Eye (tissue), 1 donor: ENCODE measurements at places on chromosomes 2 and 18.

GRCh38 chr2:20250436-20250835, 25.5 kb upstream of the SDC1 start:
- DNase-seq = no peak

GRCh38 chr2:222797261-222797660, 63.6 kb upstream of the ACSL3 start:
- no peak for DNase-seq

- DNase-seq = no peak
These were observed 183.1 kb downstream of the INO80D start for GRCh38 chr2:205902900-205903237.

- DNase-seq = no peak
These were observed 90.2 kb downstream of the EHD3 start for GRCh38 chr2:31324016-31324633.

DNA sequence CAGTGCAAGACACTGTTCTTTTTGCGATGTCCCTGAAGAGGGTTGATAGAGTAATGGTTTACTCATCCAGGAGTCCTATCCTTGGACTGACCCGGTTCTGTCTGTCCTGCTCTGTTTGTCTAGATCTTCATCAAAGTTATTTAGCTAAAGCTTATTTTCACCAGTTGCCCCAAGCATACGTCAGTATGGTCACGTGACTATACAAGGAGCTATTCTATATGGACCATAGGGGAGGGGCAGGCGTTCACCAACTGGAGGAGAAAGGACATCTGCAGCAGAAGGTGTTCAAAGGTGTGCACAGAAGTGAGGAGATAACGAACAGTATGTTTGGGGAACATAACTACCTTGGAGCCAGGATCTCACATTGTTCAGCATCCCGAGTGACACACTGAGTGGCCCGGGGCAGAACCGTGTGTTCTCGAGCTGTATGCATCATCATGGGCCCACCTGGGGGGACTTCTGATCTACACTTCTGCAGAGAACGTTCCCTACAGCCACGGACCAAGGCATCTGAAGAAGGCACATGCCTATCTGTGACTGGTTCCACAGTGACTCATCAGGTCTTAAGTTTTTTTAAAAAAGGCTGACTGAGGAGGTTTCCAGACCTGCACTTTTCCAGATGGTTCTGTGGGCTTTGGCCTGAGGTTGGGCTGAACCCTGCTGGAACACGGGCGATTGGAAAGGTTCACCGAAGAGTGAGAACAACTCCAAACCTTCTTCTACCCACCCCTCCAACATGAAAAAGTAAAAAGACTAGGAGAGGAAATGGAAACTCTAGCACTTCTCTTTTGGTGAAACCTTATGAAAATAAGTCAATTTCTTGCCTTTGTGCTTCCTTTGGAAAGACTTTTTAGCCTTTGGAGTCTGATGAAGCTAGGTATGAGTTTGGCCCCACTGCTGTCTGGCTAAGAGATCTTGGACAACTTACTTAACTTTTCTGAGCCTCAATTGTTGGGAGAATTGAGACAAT, 68.6 kb upstream of the YWHAQ start:
- DNase-seq = no peak

GRCh38 chr2:166750624-166751023, 137.7 kb upstream of the XIRP2 start:
- DNase-seq = no peak

- DNase-seq = no peak
These were observed 51.5 kb downstream of the PLEKHB2 start for GRCh38 chr2:131156452-131157149.

DNA sequence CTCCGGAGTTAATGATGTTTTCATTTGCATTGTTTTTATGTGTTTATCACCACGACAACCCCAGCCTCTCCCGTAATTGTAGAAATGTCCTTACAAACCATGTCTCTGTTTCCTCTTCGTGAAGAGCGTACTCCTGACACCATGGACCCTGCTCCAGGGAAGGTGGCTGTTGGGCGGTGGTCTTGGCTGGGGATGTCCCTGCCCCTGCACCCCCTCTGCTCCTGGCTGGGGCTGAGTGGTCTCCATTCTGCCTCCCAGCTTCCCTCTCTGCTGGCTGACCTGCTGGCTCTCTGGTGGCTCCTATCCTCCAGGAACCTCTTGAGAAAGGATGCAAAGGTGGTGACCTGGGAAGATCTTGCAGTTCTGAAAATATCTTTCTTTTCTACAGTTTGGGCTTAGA, 81.1 kb downstream of the ASB1 start:
- no peak for DNase-seq

GRCh38 chr2:8232871-8233270, 449.0 kb upstream of the ID2 start:
- DNase-seq = no peak

GRCh38 chr18:42412281-42412680, 457.2 kb downstream of the PIK3C3 start:
- DNase-seq = no peak

GRCh38 chr18:13131283-13131682, 87.3 kb upstream of the LDLRAD4 start:
- DNase-seq = no peak

GRCh38 chr2:175004980-175005732, at the start of gene CHN1:
CHN1 (minus strand) TSS chr2:175005381; CDS start chr2:175004912, 469 bp downstream.
- DNase-seq = peak; percentile 96

GRCh38 chr2:200619279-200619678, 33.5 kb downstream of the AOX1 start:
- no peak for DNase-seq

GRCh38 chr2:32714521-32714920, 86.7 kb downstream of the TTC27 start:
- DNase-seq = no peak

DNA sequence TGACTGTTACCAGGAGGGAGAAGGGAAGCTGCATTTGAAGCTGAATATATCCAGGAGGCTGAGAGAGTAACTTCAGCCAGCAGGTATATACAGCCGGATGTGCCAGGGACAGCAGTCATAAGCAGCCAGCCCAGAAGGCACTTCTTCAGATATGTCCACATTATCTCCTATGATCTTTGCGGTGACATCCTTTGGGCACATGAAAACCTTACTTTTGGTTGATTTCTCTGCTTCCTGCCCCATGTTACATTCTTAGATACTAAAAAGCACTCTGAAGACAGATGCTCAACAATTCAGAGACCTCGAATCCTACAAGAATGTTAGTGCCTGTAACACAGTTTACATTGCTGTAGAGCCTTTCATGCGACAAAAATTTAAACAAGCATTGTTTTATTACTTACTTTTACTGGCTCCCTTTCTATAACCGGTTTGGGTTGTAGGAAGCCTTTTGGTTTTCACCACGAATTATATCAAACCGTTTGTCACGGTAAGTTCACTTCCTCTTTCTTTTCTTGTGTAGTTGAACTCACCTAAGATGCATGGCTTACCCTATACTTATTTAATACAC, 50.3 kb upstream of the TLK1 start:
- no peak for DNase-seq

- no peak for DNase-seq
These were observed 590.6 kb upstream of the NETO1 start for GRCh38 chr18:73458186-73458964.

GRCh38 chr2:200081811-200082210, 126.4 kb downstream of the MAIP1 start:
- no peak for DNase-seq

DNA sequence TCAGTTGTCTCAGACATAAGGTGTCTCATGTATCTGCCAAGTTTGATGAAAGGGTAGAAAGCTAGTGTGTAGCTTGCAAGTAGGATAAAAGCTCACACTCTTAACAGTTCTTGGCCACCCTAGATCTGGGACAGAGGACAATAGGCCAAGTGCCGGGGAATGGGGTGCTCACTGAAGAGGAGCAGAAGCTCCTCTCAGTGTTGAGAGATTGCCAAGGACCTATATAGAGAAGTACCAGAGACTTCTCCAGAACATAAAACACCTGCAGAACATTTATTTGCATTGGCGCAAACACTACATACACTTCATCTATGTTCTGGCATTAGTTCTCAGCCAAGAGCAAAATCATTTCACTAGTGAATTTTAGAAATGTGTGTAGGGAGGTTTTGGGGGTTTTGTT, 2.9 kb upstream of the GTF3C3 start:
- no peak for DNase-seq

DNA sequence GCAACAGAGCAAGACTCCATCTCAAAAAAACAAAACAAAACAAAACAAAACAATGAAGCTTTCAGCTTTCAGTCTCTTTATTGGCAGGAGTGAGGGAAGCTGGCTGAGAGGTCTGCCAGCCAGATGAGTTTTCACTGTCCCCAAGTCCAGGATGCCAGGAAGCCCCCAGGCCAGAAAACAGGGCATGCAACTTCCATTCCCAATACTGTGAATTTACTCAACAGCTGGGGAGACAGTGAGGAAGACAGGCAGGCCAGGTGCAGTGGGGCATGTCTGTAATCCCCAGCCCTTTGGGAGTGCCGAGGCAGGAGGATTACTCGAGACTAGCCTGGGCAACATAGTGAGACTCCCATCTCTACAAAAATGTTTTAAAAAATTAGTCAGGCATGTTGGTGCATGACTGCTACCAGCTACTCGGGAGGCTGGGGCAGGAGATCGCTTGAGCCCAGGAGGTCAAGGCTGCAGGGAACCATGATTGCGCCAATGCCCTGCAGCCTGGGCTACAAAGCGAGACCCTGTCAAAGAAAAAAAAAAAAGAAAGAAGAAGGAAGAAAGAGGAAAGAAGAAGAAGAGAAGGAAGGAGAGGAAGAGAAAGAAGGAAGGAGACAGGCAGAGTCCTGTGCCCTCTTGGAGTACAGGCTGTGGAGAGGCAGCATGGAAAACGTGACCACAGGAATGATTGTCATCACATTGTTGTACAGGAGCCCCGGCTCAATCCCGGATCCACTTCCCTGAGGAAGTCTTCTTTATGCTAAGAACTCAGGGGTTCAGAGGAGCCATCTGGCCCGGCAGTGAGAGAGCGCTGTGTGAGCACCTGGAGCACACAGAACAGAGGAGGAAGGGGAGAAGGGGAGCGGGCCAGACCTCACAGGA, 29.2 kb upstream of the POMC start:
- DNase-seq = no peak

DNA sequence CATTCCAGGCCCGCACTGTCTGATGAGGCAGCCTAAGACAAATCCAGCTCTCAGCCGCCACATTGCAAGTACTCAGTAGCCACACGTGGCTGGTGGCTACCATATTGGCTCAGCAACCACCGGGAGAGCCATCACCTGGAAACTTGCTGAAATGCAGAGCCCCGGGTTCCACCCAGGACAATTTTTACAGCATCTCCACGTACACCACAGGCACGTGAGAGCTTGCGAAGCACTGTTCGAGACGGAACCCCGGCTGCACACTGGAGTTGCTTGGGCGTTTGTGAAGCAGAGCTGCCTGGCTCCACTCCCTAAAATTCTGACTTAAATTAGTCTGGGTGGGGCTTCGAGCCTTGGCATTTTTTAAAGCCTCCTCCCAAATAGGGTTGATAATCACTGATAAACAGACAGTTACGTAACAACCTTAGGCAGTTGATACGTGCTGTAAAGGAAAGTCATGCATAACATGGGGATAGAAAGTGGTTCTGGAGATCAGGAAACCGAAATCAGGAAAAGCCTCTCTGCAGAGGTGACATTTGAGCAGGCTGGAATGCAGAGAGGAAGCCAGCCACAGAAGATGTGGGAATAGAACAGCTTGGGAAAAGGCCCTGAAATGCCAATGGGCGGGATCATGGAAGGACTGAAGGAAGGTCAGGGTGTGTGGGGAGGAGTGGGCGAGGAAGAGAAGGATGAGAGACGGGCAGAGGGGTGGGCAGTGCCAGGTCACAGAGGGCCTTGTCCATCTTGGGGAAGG, 6.2 kb downstream of the ASAP2 start:
- no peak for DNase-seq

GRCh38 chr2:240369801-240370585, 65.5 kb upstream of the GPC1 start:
- DNase-seq = peak; percentile 71
